ENCODE measurements at places on chromosomes 7 and 10.

GRCh38 chr7:45596665-45597095 lies 22.5 kb downstream of the ADCY1 start:
- no peak for DNase-seq

DNA sequence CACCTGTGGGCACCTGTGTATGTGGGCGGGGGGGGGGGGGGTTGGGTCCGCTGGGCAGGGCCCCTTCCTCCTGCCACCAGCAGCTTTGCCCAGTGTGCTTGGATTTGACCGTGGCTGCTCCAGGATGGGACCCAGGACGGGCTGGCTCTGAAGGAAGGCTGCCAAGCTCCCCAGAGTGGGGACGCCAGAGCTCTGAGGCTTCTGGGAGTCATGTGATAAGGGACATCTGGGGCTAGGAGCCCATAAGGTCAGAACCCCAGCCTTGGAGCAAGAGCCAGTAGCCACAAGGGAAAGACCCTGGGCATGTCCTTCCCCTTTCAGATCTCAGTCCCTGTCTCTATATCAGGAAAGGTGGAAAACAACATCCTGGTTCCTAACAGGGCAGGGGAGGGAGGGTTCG lies 21.8 kb upstream of the AMZ1 start:
- no peak for DNase-seq

- no peak for DNase-seq
Measured at GRCh38 chr7:141874787-141875186, 33.5 kb upstream of the PRSS37 start.

DNA sequence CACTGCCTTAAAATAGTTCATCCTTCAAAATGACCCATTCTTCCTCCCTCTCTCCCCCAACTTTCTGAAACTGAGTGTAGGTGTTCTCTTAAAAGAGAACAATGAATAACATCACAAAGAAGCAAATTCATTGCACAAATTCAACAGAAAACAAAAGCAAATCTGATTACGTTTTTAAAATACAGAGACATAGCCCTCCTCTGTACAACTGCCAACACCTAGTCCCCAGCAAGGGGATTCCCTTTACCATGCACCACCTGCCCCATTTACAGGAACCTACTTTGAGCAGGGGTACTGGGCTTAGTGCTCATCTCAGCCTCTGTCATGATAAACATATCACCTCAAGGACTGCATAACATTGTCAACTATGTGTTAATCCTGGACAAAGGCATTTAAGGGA lies 302.8 kb upstream of the AOAH start:
- no peak for DNase-seq

DNA sequence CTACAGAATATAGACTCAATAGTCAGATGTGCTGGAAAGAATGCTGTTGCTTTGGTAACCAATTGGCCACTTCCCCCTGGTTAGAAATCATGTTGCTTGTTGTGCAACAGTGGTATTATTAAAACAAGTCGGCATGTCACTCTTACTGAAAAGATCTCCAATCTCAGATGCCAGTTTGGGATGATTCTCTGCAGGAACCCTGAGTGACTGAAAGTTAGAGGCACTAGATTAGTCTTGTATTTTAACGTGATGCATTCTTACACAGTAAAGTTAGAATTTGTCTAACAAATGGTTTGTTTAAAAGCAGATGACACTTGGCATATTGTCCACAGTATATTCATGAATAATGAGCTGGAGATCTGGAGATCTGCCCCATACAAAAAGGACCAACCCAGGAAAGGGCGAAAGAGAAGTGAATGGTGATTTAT lies 287.6 kb downstream of the TWIST1 start:
- DNase-seq: no peak

GRCh38 chr10:1611936-1612550 lies 125.3 kb downstream of the ADARB2 start:
- no peak for DNase-seq

DNA sequence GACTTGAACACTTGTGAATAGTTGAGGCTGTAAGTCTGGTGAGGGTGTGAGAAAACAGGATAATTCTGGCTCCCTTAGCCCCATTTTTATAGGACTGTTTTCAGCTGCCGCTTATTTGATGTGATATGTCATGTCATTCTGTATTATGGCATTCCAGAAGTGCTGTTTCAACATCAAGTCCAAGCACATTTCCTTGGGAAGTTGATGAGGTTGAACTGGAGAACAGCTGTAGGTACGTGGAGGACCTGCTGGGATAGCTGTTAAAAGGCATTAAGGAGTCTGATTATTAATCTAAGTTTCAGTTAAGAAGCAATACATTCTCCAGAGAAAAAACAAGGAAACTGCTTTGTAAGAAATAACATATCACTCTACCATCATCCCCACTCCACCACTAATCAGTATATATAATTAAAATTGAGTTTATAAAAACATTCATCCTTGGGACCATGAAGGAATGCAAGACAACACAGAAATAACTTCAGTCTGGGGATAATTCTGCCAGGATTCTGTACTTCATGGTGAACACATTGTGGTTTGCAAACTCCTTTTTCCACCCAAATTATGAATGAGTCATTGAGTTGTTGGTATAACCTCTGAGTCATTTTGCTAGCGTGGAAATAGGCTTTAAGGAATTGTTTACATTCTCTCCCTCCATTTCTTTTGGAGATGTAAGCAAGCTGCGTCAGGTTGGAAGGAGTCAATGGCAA lies 39.9 kb upstream of the TMEM229A start:
- no peak for DNase-seq

GRCh38 chr7:2652736-2653060 lies 20.9 kb downstream of the TTYH3 start:
- no peak for DNase-seq

- no peak for DNase-seq
Measured at GRCh38 chr7:41255113-41255512, 447.8 kb downstream of the INHBA start.

- DNase-seq: no peak
Measured at GRCh38 chr7:148191391-148192065, 399.0 kb upstream of the C7orf33 start.

DNA sequence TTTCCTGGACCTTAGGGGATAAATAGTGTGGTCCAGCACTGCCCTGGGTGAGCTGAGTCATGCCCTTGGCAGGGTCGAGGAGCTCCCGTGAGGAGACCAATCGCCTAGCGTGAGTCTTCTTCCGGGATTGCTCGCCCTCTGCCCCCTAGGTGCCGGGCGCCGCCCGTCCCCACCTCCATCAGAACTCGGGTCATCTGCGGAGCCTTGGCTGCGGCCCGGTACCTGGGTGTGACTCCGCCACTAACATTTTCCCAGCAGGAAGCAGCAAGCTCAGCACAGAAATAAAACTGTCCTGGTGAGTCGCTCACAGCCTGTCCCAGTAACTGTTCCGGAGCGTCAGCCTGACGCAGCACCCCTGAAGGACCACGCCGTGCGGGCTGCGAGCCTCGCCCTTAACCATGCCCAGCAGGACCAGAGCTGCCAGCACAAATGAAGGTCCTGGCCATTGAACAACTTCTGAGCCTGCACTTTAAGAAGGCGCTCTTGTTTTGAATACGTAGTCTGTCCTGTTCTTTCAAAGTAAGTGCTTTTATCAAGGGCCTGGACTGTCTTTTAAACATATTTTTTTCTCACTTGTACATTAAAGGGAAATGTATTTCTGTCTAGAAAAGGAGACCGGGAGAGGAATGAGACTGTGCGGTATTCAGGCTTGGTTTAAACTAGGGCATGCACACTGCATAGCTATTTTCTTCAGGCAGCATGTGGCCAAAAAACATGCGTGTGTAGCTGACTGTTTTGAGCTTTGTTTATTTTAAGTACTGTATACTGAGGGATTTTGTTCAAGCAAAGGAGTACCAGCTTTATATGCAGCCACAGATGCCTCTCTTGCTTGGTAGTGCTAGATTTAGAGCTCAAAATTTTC lies 136.7 kb downstream of the HECW1 start:
- no peak for DNase-seq

DNA sequence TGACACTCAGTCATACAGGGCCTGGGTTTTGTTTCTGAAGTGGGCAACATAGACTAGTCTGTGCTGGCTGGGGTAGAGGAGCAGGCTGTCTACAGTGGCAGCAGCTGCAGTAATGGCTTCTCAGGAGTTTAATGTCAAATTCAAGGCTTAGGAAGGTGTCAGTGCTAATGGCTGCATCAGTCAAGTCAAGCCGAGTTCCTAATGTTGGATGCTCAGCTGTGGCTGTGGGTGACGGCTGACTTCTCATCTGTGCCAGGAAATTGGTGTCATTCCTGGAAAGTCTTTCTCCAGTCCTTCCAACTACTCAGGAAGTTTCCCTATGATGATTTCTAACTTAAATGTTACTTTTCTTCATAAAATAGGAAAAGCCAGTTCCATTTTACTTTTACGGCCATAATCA lies 468.1 kb upstream of the IGFBP3 start:
- no peak for DNase-seq

DNA sequence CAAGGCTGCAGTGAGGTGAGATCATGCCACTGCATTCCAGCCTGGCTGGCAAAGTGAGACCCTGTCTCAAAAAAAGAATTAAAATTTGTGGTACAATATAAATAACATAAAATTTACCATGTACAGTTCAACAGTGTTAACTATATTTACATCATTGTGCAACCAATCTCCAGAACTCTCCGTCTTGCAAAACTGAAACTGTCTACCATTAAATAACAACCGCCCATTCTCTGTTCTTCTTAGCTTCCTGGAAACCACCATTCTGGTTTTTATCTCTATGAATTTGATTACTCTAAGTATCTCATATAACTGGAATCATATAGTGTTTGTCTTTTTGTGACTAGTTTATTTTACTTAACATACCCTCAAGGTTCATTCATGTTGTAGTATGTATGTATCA lies 167.6 kb downstream of the AUTS2 start:
- DNase-seq: peak; percentile 52

GRCh38 chr10:1059902-1060301 lies 3.7 kb downstream of the WDR37 start:
- DNase-seq: no peak

- DNase-seq: no peak
Measured at GRCh38 chr7:105650382-105650970, 69.2 kb upstream of the EFCAB10 start.

DNA sequence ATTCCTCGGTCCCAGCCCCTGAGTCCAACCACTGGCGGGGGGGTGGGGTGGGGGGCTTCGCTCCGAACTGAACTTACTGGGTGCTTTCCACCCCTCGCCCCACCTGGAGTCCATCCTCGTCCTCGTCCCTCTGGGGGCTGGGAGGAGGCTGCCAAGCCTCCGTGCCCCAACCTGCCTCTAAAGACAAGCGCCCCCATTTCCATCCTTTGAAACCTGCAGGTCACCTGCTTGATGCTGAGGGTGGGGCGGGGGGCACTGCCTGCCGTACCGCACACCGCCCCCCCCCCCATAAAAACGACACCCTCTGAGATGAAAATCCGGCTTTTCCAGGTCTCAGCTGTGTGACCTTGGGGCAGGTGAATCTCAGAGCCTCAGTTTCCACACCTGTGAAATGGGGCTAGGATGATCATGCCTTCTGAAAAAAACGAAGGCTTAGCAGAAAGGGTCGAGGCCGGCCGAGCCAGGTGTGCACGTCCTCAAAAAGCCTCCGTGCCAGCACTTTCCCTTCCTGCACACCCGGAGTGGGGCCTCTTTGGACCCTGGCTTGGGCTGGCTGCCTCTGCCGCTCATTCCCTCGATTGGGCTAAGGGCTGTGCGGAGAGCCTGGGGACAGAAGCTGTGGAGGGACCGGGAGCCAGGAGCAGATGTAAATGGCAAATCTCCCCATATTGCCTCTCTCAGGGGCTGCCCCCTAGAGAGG lies 967 bp downstream of the ELFN1 start:
- no peak for DNase-seq

DNA sequence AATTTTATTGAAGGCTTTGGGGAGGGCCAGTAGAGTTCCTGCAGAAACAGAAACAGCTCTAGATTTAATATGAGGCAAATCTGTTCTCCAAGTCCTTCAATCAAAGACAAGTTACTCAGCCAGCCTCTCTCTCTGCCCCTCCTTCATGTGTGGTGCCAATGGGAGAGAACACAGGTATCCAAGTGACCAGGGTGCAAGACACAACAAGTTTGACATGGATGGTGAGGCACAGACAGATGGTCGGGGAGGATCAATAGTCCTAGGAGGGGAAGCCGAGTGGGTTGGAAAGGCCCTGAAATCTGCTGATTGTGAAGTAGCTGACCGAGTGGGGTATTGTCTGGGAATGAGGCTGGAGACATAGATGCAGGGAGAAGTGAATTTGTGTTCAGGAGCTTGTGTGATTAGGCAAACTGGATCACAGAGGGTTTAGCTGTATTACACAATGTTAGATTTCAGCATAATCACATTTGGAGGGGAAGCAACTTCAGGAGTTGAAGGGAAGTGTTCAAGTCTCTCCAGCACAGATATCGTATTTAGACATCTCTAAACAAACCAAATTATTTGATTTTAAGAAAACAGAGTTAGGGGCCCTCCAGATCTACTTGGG lies 1.5 kb downstream of the GIMAP1 start:
- no peak for DNase-seq

DNA sequence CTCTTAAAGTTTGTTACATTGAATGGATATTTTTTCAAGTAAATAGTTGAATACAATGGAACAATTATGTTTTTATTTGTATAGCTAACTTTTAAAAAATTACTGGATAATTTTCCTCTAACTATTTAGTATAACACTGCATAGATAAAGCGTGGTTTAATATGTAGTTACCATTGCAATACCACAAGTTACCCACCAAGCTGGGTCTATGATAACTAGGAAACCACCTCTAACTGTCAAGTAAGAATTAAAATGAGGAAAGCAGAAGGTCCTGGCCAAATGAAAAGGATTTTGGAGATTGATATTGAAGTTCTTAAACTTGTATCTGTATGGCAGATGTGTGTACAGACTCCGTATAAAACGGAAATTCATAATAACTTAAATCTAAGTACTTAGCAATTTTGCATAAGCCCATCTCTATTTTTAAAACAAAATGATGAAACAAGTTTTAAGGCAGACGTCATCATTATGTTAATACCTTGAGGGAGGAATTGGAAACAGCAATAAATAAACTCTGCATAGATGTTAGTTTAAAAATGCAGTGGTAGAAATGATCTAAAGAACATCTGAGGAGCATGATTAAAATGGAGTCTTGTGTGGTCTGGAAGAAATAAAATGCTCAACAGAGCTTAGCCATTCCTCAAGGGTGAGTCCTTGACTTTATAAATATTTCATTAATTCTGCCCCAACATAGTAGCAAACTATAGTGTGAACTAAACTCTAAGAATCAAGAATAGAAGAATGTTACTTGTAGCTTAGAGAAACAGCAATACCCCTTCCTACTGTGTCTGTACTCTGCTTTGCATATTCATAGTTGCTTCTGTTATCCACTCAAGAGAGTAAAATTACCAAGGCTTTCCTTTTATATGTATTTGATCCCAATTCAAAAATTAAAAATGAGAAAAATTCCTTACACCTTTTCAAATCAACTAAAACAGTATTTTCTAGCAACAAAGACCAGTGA lies 206.4 kb upstream of the FERD3L start:
- DNase-seq: no peak

GRCh38 chr7:129739427-129739826 lies 127.9 kb downstream of the NRF1 start:
- no peak for DNase-seq

DNA sequence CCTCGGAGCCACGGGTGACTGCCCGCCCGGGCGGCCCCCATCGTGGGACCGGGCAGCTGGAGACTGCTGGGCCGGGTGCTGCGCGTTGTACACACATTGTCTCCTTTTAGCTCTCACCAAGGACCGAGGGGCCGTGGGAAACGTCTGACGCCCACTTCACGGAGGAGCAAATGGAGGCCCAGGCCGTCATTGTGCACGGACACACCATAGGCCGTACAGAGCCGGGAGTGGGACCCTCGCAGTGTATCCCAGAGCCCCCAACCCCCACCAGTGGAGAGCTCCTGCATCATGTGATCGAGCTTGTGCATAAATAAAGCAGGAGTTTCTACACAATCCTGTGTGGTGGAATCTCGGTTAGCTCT lies 722 bp downstream of the DENND10 start:
- DNase-seq: no peak

Measured in bone marrow (tissue), 2 donors.